ENCODE measurements at places on chromosomes 6 and 20.
A peak's percentile ranks its signal among the peaks of the same experiment; 100 is the strongest.

DNA sequence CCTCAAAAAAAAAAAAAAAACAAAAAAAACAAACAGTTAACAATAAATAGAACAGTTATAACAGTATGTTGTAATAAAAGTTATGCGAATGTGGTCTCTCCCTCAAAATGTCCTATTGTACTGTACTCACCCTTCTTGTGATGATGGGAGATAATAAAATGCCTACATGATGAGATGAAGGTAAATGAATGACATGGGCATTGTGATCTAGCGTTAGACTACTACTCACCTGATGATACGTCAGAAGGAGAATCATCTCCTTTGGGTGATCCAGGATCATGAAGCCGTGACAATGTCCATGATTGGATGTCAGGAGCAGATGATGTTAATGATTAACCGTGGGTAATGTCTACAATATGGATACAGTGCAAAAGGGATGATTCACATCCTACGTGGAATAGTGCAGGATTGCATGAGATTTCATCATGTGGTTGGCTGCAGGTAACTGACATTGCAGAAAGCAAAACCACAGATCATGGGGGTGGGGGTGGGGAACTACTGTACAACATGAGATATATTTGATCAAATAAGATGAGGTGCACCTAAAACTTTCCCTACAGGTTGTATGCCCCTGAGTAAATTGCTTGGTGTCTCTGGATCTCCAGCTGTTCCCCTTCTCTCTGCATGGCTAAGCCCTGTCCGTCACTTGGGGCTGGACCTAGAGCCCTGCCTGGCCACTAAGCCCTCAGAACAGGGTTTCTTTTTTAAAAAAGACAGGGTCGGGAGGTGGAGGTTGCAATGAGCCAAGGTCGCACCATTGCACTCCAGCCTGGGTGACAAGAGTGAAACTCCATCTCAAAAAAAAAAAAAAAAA lies 6.2 kb upstream of the RBCK1 start:
- H3K4me3 ChIP-seq, result no peak overlapping the region
- no peaks in the 10 kb centered on the region for H3K27me3 ChIP-seq
- H3K36me3 ChIP-seq, result peaks cover 14% of the 10 kb centered on the region
- no peak for ATAC-seq

GRCh38 chr6:169725125-169726048 lies 1.1 kb upstream of the PHF10 start:
- H3K4me3 ChIP-seq, result peak overlapping the region; percentile 75
- peak; percentile 27 for ATAC-seq
- H3K4me1 ChIP-seq, result peaks cover 24% of the 10 kb centered on the region
- H3K27ac ChIP-seq, result peak overlapping the region; percentile 72
- no peaks in the 10 kb centered on the region for H3K27me3 ChIP-seq

- H3K36me3 ChIP-seq, result no peaks in the 10 kb centered on the region
- H3K4me1 ChIP-seq, result no peaks in the 10 kb centered on the region
- no peak for ATAC-seq
These were observed 4.6 kb downstream of the MAS1L start for GRCh38 chr6:29483186-29483585.

DNA sequence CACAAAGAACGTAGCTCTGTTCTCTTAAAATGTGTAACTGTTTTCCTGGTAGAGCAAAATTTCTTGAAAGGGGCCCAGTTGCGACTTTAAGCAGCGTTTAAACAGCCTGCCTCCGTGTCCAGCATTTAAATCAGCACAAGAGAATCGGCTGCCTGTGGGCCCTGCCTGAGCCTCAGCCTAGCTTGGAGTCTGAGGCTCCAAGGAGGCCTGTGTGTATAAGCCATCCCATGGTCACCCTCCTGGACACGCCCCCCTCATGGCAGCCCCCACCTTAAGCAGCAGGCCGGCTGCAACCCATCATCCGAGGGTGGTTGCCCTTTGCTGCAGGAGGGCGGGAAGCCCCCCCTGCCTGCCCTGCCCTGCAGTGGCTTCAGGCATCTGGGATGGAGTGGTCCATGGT lies 18.9 kb downstream of the SDCBP2 start:
- peaks cover 7% of the 10 kb centered on the region for H3K36me3 ChIP-seq
- H3K4me3 ChIP-seq, result no peak overlapping the region
- H3K27me3 ChIP-seq, result no peaks in the 10 kb centered on the region
- no peak for ATAC-seq

DNA sequence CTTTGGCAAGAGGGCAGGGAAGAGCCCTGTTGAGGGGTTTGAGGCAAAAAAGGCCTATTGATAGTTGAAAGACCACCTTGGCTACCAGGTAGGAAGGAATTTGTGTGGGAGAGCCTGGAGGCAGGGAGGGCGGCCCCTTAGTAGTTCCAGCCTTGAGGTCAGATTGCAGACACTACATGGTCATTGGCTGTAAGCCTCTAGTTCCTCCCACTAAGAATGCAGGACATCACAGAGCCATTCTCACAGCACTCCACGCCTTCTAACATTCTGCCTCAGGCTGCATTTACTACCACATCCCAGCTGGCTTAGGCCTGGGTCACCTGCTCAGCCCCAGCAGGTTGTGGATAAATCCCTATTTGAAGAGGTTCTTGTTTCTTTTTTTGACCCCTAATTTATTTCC lies 91.0 kb upstream of the SNX9 start:
- H3K36me3 ChIP-seq, result no peaks in the 10 kb centered on the region
- no peak overlapping the region for H3K27ac ChIP-seq
- no peak for ATAC-seq

GRCh38 chr20:8858181-8858787 lies 210.6 kb upstream of the PLCB4 start:
- no peak overlapping the region for H3K27ac ChIP-seq
- H3K36me3 ChIP-seq, result no peaks in the 10 kb centered on the region
- no peaks in the 10 kb centered on the region for H3K27me3 ChIP-seq
- no peak for ATAC-seq

- peaks cover 5% of the 10 kb centered on the region for H3K27me3 ChIP-seq
- H3K27ac ChIP-seq, result no peak overlapping the region
- no peak overlapping the region for H3K4me3 ChIP-seq
- ATAC-seq, result peak; percentile 13
- H3K36me3 ChIP-seq, result no peaks in the 10 kb centered on the region
These were observed 347.6 kb downstream of the CDC5L start for GRCh38 chr6:44734886-44735629.

DNA sequence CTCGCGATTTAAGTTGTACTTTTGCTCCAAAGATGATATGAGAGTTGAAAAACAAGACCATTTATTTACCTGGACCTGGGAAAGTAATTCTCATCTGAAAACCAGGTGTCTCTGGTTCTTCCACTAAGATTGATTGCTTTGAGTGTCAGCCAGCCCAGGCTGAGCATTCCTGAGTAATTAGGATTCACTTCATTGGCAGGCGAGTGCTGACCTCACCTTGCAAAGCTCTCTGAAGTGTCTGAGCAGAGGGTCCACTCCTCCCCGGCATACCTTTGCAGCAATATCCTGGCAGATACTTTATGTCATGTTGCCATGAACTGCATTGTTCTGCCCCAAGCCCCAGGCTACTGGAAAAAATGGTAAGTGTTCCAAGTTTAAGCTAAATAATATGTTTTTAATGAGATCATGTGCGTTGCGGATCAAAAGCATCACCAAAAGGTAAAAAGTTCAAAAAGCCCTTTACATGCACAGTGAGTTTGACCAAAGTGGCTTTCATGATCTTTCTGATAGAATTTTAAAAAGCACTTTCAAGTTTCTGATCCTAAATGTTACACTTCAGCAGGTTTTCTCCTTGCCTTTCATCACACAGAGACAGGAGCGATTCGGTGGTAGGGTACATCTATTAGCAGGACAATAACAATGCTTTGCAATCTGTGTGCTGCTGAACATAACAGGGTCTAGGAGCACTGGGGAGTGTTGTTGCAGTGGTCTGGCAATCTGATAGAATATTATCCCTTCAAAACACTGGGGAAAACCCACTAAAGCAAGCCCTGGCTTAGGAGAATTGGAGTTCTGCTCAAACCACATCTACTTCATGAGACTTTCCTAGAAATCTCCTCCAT lies 127.8 kb upstream of the EEF1E1 start:
- H3K27ac ChIP-seq, result no peak overlapping the region
- no peak for ATAC-seq
- H3K36me3 ChIP-seq, result no peaks in the 10 kb centered on the region
- no peaks in the 10 kb centered on the region for H3K4me1 ChIP-seq

DNA sequence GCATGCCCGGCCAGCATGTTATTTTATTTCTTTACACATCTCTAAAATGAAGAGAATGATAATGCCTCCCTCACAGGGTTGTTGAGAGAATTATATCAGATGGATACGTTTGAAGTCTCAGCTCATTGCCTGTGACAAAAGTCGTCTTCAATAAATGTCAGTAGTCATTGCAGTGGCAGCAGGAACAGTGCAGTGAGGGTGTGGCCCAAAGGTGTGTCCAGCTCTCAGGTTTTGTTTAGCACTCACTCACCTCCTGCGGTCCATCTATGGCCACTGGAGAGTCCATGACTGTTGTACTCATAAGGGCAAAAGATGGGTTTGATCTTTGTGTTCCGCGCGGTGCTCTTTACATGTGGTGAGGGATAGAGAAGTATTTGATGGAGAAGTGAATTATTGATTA lies 77.2 kb upstream of the TIAM2 start:
- H3K4me3 ChIP-seq, result no peak overlapping the region
- no peaks in the 10 kb centered on the region for H3K27me3 ChIP-seq

DNA sequence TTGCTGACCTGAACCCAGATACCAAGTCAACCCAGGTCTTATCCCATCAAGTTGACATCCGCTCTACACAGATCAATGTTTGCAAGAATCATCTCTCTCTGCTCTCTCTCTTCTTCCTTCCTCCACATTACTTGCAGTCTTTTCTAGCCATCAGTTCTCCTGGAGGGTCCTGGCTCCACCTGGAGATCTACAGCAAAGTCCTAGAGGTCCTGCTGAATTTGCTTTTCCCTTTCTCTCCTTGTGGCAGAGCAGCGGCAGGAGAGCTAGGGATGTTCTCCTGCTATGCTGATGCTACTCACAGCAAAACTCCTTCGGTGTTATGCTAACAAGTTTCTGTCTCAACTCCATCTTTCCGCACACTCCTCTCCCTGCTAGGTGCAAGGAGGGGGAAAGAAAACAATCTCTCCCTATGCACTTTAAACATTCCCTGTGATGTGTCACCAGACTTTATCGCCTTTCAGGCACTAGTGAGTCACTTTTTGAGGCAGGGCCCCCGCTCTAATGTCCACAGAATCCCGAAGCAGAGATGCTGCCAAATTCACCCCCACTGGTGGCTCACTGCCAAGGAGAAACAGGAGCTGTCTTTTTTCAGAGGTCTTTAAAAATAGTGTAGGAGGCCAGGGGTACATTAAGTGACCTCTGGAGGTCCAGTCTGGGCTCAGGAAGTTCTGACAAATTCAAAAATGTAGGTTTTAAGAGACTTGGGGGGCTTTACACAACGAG lies 62.6 kb downstream of the FAM50B start:
- H3K4me3 ChIP-seq, result no peak overlapping the region
- ATAC-seq, result no peak
- no peaks in the 10 kb centered on the region for H3K36me3 ChIP-seq
- H3K27me3 ChIP-seq, result peaks cover 71% of the 10 kb centered on the region

DNA sequence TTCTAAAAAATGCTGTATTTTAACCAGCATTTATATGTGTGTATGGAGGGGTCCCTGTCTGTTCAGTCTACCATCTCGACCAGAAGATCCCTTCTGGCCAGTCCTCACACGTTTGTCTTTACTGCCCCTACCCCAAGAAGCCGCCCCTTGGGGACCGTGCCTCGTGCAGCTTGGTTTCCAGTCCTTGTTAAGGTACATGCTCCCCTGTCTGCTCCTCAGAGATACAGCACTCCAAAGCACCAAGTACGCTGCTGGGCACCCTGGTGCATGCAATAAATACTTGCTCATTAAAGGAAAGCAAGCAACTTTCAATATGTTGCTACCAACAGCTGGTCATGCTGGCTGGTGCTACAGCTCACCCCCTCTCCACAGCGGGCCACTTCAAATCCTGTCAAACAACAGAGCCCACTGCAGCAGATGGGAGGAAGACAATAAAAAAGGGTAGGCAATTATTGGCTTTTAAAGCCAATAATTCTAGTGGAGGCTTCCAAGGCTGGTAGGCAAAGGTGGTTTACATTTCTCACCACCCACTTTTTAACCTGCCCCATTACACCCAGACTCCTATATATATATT lies 61.6 kb downstream of the PSMG4 start:
- no peak overlapping the region for H3K4me3 ChIP-seq
- H3K4me1 ChIP-seq, result peaks cover 28% of the 10 kb centered on the region
- H3K27ac ChIP-seq, result no peak overlapping the region
- H3K27me3 ChIP-seq, result peaks cover 68% of the 10 kb centered on the region
- no peaks in the 10 kb centered on the region for H3K36me3 ChIP-seq

DNA sequence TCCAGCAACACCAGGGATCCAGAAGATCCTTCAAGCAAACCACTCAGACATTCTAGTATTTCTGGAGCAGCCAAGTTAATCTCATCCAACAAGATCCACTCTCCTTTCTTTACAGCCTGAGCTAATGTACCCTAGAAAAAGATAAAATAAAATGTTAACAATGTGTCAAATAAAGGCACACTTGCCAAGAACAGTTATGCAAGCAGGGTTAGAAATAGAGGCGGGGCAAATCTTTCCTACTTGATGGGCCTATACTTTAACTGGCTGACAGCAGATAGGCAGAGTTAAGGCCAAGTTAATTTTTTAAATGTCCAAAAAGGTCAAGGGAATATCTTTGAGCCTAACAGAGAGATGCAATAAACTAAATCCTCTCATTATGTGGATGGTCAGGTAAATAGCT lies 60.8 kb downstream of the MDN1 start:
- H3K4me3 ChIP-seq, result no peak overlapping the region
- H3K27ac ChIP-seq, result no peak overlapping the region
- no peaks in the 10 kb centered on the region for H3K27me3 ChIP-seq
- H3K36me3 ChIP-seq, result peaks cover 52% of the 10 kb centered on the region

DNA sequence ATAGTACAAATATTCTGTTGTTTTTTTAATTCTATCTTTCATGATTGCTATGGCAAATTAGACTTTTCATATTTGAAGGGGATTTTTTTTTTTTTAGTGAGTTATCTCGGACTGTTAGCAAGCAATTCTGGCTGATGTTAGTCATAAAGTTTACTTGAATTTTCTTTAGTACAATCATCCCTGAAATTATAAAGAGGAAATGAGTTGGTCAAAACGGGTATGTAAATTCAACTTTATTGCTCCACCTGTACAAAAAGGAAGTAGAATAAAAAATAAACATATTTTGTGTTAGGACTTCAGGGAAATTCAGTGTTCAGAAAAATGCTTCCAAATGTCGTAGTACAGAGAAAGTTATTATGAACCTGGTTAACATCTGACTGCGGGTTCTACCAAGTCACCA lies 40.3 kb downstream of the PPP1R14C start:
- ATAC-seq, result no peak
- peaks cover 46% of the 10 kb centered on the region for H3K4me1 ChIP-seq
- no peaks in the 10 kb centered on the region for H3K27me3 ChIP-seq
